Chondrocyte (in vitro differentiated cells): ENCODE measurements at places on chromosomes 6 and 20. TPM values are rescaled to one million over a fixed set of nuclear protein-coding genes. Genes with fewer than 3 reads are reported as not detected.

- no peak for DNase-seq
Measured at GRCh38 chr6:27662769-27663168, 189.9 kb upstream of the ZNF184 start.

GRCh38 chr6:88813045-88813444, 150.4 kb downstream of the RNGTT start:
- no peak for DNase-seq

GRCh38 chr6:62980724-62981123, 230.5 kb upstream of the FKBP1C start:
- DNase-seq: no peak

- no peak for DNase-seq
Measured at GRCh38 chr6:25670793-25671513, 18.9 kb downstream of the SCGN start.

MRPS18B gene
- 23.3 to 25.4 TPM (median 24.7 TPM) in 3 replicates for total RNA-seq
